CD4-positive, alpha-beta T cell treated with Interleukin-6 for 4 hours (primary cell): ENCODE measurements at places on chromosomes 7 and 10.

DNA sequence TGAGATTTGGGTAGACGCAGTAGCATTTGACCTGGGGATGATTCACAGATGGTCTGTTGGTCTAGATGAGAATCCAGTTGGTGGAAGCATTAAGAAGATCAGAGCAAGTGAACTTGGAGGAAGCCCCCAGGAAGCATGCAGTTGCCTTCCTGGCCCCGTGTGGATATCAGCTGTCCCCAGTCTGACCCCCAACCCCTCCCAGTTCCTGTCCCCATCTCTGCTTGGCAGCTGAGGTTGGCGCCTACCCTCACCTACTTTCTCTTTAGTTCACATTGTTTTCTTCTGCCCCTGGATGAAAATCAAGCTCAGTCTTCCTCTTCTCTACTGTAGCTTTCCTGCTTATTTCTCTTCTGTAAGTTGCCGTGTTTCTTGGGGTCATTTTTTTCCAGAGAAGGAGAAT lies 227.9 kb downstream of the GATA3 start:
- DNase-seq, result no peak

- DNase-seq, result no peak
These were observed 2.5 kb downstream of the ZNF273 start for GRCh38 chr7:64905547-64905946.

DNA sequence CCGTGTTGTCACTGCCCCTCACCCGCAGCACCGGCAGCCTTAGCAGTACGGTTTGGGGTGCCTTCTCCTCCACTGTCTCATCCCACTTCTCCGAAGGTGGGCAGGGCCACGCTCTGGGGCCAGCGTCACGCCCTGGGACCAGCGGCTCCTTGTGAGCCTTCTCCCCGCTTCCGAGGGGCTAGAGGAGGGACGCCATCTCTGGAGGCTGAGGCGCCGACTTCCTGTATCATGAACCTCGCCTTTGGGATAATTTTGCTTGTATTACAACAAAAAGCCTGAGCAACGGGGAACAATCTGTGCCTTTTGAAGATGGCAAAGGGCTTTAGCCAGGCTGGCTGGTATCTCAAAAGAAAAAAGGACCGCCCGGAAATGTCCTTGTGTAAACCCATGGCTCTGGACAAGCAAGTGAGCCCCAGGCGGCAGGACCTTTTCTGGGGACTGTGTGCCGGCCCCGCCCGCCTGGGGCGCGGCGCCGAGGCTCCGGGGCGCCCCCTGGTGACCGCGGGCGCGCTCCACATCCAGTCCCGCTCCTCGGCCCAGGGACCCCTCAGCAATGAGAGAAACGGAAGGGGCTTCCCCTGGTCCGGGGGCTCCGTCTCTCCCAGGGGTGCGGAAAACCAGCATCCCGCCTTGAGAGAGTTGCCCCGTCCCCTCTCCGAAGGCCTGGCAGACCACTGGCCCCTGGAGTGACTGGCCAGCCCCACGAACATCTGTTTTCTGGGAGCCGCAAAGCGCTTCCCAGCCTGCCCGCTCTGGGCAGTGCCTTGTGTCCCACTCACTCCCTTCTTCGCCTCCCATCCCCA lies 3.8 kb downstream of the DEPP1 start:
- DNase-seq, result peak; percentile 71

DNA sequence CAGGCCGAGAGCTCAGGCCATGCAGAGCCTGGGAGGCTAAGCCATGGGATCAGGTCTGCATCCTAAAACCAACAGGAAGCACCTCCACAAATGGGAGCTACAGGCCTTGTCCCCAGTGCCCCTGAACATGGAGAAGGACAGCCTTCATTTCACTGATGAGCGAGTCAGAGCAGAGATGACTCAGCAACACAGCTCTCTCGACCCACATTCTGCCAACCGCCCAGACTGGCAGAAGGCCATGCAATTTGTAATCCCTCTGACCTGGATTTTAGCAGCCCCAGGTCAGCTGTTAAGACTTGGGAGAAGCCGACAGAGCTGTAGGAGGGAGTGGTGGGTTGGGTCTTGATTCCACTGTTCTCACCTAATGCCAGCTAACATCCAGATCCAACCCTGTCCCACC lies 25.5 kb downstream of the VOPP1 start:
- DNase-seq, result peak; percentile 57

DNA sequence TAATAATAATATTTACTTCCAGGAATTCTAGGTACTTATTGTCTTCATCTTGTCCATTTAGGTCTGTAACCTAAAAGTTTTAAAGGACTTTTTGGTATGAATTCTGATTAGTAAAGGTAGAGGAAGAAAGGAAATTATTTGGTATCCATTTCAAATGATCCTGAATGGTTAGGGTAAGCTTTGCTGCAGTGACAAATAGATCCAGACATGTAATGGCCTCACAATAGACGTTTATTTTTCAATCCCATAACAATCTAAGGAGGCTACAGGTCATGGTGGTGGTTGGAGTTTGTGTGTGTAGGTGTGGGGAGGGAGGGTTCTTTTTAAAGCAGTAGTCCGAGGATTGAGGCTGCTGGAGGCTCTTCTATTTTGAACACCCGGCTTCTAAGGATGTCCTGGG lies 5.3 kb downstream of the FBH1 start:
- no peak for DNase-seq

DNA sequence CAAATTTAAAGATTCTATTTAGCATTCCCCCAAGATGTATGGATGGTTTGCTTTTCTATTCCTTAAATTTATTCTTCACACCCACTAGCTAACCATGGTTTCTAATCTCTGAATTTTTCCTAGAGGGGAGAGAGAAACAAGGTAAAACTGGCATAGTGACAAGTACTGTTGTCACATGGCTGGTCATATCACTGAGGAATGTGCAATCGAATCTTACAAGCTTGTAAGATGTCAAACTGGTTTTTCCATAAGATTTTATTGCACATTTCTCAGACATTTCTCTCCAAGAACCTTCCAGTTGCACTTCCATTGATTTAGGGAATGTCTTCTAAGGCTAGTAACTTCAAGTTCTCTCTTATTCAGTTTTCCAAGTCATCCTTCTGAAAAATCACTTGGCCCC lies 89.8 kb downstream of the MBL2 start:
- DNase-seq, result no peak
